Hematopoietic multipotent progenitor cell (in vitro differentiated cells): ENCODE measurements at places on chromosomes 11 and 22. TPM values are rescaled to one million over a fixed set of nuclear protein-coding genes. Genes with fewer than 3 reads are reported as not detected.

The KRTAP5-1 gene
- not detected for total RNA-seq

The CRYBA4 gene
- total RNA-seq, result not detected

DNA sequence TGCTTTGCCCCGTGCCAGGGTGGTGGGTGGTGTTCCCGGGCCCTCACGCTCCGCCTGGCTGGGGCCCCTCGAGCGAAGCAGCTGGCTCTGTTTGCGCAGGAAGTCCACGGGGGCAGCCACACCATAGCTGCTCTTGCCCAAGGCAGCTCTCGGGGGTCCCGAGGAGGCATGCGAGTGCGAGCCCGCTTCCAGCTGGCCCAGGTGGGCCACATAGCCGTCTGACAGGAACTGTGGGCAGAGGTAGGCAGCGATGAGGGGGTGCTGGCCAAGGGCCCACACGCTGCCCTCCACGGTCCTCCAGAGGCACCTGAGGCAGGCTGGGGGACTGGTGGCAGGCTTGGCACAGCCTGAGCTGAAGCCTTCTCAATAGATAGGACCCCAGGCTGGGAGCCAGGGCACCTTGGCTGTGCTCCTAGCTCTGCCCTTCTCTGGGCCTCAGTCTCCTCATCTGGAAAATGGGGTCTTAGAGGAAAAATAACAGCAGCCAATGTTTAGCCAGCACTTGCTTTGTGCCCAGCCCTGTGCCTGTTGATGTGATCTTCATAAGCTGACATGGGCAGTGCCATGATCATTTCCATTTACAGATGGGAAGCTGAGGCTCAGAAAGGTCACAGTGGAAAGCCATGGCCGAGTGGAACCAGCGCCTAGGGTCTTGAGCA lies 9.4 kb downstream of the AIP start:
- DNase-seq, result no peak

DNA sequence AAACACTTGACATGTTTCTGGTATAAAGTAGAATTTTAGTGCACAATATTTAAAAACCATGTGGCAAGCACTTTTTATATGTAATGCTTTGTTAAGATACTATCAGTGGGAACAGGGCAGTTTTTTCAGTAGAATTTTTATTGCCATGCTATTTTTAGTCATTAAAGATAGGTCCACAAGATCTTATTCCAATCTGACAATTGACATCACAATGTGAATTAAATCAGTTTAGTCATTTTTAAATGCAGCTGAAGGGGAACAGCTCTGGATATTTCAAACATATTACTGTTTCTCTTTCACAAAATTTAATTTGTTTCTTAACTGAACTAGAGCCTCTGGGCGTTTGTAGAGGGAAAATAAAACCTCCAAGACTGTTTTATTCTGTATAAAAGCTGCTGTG lies 194.1 kb downstream of the MSANTD4 start:
- no peak for DNase-seq

GRCh38 chr11:16924462-16924825 lies 89.8 kb downstream of the PLEKHA7 start:
- no peak for DNase-seq

DNA sequence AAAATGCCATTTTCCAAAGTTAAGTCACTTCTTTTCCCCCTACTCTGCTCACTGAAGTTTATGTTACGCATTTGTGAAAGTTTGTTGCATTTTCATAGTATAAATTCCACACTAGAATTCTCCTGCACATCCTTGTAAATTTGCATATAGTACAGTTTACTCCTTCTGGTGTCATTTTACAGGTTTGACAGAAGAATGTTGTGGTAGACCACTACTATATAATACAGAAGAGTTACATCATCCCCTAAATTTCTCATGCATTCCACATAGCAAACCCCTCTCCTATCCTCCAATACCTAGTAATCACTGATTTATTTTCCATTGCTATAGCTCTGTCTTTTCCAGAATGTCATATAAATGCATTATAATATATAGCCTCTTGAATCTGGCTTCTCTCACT lies 64.5 kb downstream of the CCDC73 start:
- no peak for DNase-seq

DNA sequence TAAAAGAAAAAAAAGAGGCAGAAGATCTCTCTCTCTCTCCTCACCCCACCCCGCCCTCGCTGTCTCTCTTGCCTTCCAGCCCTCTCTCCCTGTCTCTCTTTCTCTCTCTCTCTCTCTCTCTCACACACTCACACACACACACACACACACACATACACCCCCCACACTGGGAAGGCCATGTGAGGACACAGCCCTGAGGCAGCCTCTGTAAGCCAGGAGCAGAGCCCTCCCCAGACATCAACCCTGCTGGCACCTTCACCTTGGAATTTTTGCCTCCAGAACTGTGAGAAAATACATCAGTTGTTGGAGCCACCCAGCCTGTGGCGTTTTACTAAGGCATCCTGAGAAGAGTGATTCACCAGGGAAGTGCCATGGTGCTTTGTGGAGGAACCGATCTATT lies 14.7 kb downstream of the APOL3 start:
- no peak for DNase-seq

GRCh38 chr22:36160499-36160942 lies at the start of gene APOL3:
Gene APOL3, minus strand, starts transcription at chr22:36160755. Its CDS starts 11,700 bp downstream, at chr22:36149055.
- no peak for DNase-seq

DNA sequence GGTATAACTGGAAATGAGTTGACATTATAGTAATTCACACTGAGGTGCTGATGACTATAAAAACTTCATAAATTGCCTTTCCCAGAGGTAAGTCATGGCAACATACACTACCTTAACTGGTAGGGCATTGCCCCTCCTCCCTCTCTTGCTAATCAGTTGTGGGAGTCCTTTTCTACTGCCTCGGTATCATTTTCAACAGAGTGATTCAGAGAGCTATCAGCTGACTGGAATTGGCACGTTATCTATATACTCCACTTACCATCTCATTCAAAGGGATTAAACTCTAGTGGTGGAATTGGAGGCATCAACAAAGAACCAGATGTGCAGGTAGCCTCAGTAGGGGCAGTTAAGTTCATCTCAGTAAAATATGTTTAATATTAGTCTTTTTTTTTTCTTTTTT lies 8.0 kb upstream of the NUP160 start:
- no peak for DNase-seq
